CD4-positive, CD25-positive, alpha-beta regulatory T cell (primary cell): ENCODE measurements at places on chromosomes 2 and 18.

- DNase-seq = no peak
Measured at GRCh38 chr18:65610939-65611338, 139.9 kb upstream of the CDH7 start.

DNA sequence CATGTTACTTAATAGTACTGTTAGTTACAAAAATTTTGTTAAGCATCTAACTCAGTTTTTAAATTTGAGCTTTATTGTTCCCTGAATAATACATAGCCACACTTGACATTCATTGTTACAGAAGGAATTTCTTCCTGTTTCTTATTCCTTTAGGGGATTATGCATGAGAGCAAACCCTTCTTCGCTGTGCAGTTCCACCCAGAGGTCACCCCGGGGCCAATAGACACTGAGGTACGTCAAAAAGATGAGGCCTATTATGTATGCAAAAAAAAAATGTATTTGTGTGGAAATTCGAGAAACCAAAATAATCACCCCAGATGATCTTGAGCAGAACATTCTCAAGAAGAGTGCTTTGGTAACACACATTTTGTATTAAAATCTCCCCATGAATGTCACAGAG lies 36.3 kb downstream of the CPS1 start:
- no peak for DNase-seq

DNA sequence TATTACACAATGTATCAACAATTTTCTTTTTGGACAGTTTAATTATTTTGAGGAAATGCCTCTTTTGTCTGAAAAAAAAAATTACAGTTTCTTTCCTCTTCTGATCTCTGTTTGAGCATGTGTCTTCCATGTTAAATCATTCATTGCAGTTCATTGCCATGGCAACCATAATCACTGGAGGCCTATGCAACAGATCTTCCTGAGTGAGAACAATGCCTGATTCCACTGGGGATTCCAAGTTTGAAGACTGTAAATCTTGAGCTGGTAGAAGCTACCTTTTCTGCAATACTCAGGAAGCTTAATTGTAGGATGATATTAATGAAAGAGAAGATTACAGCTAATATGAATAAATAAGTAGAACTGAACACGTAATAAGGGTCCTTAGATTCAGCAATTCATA lies 721.4 kb upstream of the CNTNAP5 start:
- DNase-seq = no peak

DNA sequence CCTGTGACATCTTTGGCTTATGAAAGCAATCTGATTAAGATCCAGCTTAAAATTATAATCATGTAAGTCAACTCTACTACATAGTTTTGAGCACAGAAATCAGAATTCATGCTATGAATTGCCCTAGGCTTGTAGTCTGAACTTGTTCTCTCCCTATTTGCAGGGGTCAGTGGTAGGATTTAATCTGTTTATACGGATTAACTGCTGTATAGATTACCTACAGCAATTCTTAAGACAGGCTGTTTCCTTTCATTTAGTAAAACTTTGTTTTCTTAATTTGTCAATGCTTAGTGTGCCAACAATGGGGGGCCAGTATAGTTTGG lies 287.9 kb downstream of the PDE11A start:
- DNase-seq = no peak

GRCh38 chr2:51304311-51304710 lies 272.4 kb upstream of the NRXN1 start:
- no peak for DNase-seq

GRCh38 chr2:202178346-202178958 lies 59.9 kb downstream of the SUMO1 start:
- DNase-seq = peak; percentile 63

GRCh38 chr2:98816281-98816680 lies 85.3 kb upstream of the MGAT4A start:
- DNase-seq = no peak

DNA sequence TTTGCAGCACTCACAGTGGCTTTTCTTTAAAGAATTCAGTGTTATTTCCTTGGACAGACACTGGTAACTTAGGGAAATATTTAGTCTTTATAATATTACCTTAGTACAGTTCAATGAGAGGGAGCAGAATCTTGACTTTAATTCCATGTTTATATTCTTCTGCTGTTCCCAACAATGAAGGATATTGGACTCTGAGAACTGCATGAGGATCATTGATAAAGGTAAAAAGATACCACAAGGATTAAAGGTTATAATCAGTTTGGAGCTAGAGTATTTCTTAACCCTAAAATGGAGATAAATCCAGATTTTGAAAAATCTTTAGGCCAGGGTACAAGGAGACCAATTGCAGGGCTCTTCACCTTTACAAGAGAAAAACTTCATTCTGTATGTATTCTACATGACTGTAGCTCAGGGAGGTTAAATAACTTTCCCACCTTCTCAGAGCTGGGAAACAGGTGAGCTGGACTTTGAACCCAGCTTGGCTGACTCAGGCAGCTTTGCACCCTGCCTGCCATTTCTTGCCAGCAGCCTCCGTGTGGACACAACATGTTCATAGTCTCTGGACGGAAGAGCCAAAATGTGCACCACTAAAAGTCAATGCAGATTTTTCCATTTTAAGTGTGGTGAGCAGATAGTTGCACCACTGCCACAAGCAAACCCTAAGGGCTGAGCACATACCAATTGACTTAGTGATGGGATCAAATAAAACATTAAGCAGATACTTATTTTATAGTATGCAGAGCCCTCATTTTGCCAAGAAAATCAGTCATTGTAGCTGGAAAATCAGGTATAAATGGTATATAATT lies 26.7 kb downstream of the UPP2 start:
- no peak for DNase-seq
